ENCODE measurements at places on chromosomes 1 and 21. TPM values are rescaled to one million over a fixed set of nuclear protein-coding genes. Genes with fewer than 3 reads are reported as not detected.
A peak's percentile ranks its signal among the peaks of the same experiment; 100 is the strongest.

Gene HAO2
- polyA plus RNA-seq: not detected

Gene ECM1
- not detected for polyA plus RNA-seq

Gene PLA2G2D
- polyA plus RNA-seq: 3.6 TPM

Gene NTNG1
- 1.1 TPM for polyA plus RNA-seq

Gene PCBP3
- polyA plus RNA-seq: 1.5 TPM

Gene FAM3B
- polyA plus RNA-seq: not detected

Gene GRIK3
- polyA plus RNA-seq: not detected

DNA sequence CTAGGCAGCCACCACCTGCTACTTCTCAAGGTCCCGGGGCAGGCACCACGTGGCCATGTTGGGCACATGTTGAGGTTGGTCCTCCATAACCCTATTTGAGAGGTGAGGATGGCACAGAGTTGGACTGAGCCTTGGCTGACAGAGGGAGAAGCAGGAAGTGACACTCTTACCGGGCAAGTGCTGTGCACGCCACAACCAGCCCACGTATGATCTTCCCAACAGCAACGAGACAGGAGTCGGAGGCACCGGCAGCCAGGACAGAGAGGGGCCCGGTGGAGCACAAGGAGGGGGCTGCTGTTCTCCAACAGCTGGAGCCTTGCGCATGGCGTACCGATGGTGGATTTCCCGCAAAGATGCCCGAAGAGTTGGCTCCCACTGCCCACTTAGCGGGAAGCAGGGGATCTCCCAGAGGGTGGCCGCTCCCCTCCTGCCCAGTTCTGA lies 3.4 kb downstream of the CLEC20A start:
- DNase-seq: no peak
- H3K27me3 ChIP-seq: peaks cover 3% of the 10 kb centered on the region
- peaks cover 6% of the 10 kb centered on the region for H3K4me1 ChIP-seq
- H3K27ac ChIP-seq: no peak overlapping the region
- H3K36me3 ChIP-seq: no peaks in the 10 kb centered on the region
- no peak overlapping the region for H3K4me3 ChIP-seq

DNA sequence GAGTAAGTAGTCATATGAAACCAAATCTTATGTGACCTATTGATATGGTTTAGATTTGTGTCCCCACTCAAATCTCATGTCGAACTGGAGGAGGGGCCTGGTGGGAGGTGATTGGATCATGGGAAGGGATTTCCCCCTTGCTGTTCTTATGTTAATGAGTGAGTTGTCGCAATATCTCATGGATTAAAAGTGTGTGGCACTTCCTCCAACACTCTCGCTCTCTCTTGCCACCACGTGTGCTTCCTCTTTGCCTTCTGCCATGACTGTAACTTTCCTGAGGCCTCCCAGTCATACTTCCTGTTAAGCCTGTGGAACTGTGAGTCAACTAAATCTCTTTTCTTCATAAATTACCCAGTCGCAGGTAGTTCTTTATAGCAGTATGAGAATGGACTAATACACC lies 241.2 kb downstream of the RGS7 start:
- H3K4me1 ChIP-seq: no peaks in the 10 kb centered on the region
- no peak overlapping the region for H3K4me3 ChIP-seq
- H3K36me3 ChIP-seq: no peaks in the 10 kb centered on the region

DNA sequence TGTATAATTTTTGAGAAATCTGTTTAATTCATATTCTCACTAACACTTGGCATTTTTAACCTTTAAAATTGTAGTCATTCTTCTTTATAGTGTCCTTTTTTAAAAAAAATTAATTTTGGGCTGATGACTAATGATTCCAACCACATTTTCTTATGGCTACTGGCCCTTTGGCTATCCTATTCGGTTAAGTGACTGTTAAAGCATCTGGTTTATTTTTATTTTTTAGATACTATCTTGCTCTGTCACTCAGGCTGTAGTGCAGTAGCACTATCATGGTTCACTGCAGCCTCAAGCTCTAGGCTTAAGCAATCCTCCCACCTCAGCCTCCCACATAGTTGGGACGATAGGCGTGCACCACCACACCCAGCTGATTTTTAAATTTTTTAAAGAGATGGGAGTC lies 723.2 kb upstream of the CXADR start:
- H3K4me1 ChIP-seq: no peaks in the 10 kb centered on the region
- no peaks in the 10 kb centered on the region for H3K27me3 ChIP-seq
- no peak overlapping the region for H3K27ac ChIP-seq
- H3K4me3 ChIP-seq: no peak overlapping the region

DNA sequence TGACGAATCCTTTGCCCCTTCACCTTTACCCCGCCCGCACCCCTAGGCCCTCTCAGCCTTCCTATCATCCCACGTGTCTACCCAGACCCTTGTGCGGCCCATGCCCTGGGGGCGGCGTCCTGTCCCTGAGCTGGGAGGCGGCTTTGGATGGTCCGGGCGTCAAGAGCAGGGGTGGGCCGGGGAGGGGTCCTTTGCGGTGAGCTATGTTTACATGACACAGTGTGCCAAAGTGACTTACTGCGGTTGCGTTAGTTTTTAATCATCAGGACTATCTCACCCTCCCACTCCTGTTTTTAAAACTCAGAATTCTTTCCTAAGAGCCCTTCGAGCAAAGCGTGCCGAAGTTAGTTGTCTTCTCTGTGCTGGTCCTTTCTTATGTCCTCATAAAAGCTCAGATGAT lies 144.6 kb downstream of the PGBD5 start:
- peaks cover 52% of the 10 kb centered on the region for H3K4me1 ChIP-seq
- H3K4me3 ChIP-seq: peak overlapping the region; percentile 17
- peak overlapping the region; percentile 43 for H3K27ac ChIP-seq
- H3K36me3 ChIP-seq: peaks cover 6% of the 10 kb centered on the region
- no peak for DNase-seq

DNA sequence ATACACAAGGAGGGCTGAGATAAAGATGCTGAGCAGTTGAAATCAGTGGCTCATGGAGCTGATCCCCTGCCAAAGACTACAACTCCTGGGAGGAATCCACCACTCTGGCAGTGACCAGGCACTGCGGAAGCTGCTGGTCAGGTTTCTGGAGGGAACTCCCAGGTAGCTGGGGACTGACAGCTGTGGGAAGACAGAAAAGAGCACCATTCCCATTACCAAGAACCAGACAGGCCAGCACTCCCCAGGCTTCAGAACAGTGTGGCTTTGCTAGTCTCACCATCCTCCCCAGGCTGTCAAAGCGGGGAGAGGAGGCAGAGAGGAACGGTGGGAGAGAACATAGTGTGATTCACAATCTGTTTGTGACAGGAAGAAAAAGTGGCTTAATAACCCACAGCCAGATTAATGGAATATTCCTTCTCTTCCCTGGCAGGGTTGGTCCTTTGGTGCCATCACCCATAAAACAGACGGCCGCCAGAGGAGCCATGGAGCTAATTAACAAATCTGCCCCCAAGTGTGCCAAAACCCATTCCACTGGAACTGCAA lies 92.1 kb downstream of the MAB21L3 start:
- peaks cover 7% of the 10 kb centered on the region for H3K36me3 ChIP-seq
- no peak overlapping the region for H3K27ac ChIP-seq
- no peak overlapping the region for H3K4me3 ChIP-seq
- no peaks in the 10 kb centered on the region for H3K4me1 ChIP-seq
- H3K27me3 ChIP-seq: peaks cover 37% of the 10 kb centered on the region
- no peak for DNase-seq

DNA sequence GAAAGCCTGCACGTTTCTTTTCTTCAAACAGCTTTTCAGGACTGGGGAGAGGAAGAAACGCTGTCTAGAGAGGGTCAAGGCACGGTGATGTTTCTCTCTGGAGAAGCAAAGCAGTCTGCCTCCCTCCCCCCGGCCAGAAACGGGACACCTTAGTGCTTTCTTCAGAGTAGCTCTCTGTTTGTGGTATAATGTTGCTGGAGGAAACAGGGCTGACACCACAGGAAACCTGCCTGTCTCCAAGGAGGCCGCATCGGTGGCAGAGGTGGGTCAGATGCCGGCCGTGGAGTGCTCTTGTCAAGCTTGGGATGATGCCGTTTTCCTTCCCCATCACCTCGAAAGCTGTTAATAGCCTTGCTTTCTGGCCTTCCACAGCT lies 139.4 kb downstream of the DHRS3 start:
- no peaks in the 10 kb centered on the region for H3K36me3 ChIP-seq
- H3K27ac ChIP-seq: peak overlapping the region; percentile 94
- H3K4me1 ChIP-seq: peaks cover 87% of the 10 kb centered on the region
- H3K27me3 ChIP-seq: no peaks in the 10 kb centered on the region
- peak overlapping the region; percentile 72 for H3K4me3 ChIP-seq

GRCh38 chr1:24644100-24644384 lies 940 bp downstream of the SRRM1 start:
- no peaks in the 10 kb centered on the region for H3K27me3 ChIP-seq
- peak overlapping the region; percentile 97 for H3K4me3 ChIP-seq
- H3K27ac ChIP-seq: peak overlapping the region; percentile 87
- H3K4me1 ChIP-seq: peaks cover 38% of the 10 kb centered on the region
- DNase-seq: no peak

DNA sequence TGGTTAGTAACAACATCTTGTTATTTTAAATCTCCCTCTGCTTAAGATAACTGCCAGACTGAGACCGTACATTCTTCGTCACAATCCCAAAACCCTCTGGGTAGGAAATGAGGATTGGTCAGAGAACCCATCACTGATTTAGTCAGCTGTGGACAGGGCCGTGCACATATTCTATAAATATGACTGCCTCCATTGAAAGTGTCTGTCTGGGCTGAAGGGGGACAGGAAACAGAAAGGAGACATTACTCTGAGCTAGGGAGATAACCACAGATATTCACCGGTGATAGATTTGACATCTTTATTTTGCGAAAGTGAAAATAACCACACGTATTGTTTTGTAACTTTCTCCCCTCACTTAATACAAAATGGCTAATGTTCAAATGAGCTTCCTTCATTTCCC lies 36.9 kb upstream of the ST6GALNAC5 start:
- no peaks in the 10 kb centered on the region for H3K4me1 ChIP-seq
- no peaks in the 10 kb centered on the region for H3K27me3 ChIP-seq
- H3K4me3 ChIP-seq: no peak overlapping the region
- no peaks in the 10 kb centered on the region for H3K36me3 ChIP-seq
- no peak for DNase-seq
- H3K27ac ChIP-seq: no peak overlapping the region

GRCh38 chr1:89739013-89739843 lies 81.6 kb upstream of the LRRC8D start:
- no peaks in the 10 kb centered on the region for H3K36me3 ChIP-seq
- peaks cover 8% of the 10 kb centered on the region for H3K4me1 ChIP-seq
- H3K4me3 ChIP-seq: no peak overlapping the region
- H3K27ac ChIP-seq: no peak overlapping the region
- no peak for DNase-seq

- no peak overlapping the region for H3K27ac ChIP-seq
- no peaks in the 10 kb centered on the region for H3K27me3 ChIP-seq
- no peak overlapping the region for H3K4me3 ChIP-seq
- H3K4me1 ChIP-seq: peaks cover 3% of the 10 kb centered on the region
- no peak for DNase-seq
- peaks cover 9% of the 10 kb centered on the region for H3K36me3 ChIP-seq
These were observed 124.6 kb downstream of the PEX14 start for GRCh38 chr1:10599194-10599861.

DNA sequence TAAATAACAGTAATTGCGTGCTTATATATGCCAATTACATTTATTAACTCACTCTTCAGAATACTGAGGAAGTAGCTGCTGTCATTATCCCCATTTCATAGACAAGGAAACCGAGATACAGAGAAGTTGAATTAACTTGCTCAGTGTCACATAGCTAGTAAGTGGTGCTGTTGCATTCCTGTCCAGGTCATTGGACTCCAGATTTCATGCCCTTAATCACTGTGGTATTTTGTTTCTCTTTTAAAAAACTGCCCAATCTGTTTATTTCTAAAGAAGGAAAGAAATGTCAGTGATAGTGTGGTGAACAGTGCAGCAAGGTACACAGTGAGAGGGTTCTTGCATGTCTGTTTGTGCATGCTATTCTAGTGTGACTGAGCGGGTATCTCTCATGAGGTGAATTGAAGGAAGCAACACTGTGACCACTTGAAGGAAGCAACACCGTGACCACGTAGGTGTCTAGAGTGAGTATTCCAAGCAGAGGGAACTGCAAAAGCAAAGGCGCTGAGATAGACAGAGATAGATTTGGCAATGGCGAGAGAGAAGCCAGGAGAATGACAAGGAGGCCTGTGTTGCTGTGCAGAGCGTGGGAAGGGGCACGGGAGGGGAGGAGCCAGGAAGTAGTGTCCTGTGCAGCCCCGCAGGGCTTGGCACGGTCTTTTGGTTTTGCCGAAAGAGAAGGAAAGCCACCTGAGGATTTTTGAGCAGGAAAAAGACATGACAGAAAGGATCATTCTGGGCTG lies 95.9 kb downstream of the CAMTA1 start:
- no peaks in the 10 kb centered on the region for H3K27me3 ChIP-seq
- DNase-seq: no peak

All from naive B cell (primary cell).